ENCODE measurements at places on chromosomes 1 and 21.

DNA sequence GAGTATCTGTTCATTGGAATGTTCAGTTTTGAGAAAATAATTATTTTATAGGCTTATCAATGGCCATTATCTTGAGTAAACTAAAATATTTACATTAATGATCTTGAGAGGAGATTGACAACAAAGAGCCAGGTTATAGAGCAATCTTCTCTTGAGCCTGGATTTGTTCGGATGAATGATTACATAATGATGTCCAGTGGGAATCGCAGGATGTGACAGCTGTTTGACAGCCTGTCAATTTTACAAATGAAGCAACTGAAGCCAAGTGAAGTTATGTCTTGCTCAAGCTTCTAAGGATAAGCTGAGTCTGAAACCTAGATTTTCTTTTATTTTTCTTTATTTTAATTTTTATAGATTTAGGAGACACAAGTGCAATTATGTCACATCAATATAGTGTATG lies 52.1 kb upstream of the BACH1 start:
- DNase-seq, result no peak

GRCh38 chr1:204853436-204853835 lies 17.2 kb upstream of the NFASC start:
- no peak for DNase-seq

DNA sequence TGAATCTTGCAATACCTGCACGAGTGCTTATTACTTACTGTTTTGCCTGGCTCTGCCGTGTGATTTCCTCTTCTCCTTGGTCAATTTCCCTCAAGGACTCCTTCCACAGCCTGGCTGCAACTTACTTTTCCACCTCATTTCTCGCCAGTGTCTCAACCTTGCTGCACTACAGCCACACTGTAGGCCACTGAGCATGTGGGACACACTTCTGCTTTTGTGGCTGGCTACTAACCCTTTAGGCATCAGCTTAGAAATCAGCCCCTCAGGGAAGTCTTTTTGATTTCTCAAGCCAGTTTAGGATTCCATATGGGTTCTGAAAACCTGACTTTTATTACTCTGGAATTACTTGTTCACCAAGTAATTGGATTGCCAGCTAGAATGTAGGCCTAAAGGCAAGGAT lies 5.2 kb upstream of the DMRTB1 start:
- DNase-seq, result no peak

DNA sequence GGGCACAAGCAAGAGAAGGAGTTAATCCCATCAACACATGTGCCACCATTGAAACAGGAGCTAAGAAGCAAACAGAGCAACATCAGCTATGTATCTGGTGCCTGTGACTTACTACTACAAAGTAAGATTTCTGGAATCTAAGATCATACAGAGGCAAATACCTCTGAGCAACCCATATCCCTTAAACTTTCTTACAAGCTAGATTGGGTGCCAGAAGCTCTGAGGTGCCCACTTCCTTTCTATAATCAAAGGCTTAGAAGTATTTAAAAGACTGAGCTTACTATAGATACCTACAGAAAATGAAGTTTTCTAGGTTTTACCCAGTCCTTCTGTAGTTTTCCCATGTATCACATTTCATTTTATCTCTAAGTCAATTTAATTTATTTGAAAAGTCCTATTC lies 44.4 kb upstream of the ADAM30 start:
- DNase-seq, result no peak

- no peak for DNase-seq
These were observed 49.0 kb upstream of the CLIC4 start for GRCh38 chr1:24696041-24696755.

DNA sequence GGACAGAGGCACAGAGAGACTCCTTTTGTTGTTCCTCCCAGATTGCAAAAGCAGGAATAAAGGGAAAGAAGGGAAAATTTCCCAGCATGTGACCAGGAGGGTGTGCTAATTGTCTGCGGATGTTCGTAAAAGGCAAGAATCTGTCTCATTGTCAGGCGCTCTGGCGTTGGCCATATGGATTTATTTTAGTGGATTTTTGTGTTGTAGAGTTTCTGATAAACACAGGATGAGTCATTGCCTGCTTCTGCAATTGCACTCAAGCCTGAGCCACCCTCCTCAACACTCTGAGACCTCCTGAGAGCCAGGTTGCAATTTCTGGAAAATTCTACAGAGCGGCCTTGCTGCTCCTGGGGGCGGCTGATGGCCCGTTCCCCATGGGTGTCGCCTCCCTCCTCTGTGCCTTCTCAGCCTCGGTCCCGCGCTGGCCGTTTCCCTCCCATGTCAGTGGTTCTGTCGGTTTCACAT lies 227.7 kb downstream of the KAZN start:
- no peak for DNase-seq

DNA sequence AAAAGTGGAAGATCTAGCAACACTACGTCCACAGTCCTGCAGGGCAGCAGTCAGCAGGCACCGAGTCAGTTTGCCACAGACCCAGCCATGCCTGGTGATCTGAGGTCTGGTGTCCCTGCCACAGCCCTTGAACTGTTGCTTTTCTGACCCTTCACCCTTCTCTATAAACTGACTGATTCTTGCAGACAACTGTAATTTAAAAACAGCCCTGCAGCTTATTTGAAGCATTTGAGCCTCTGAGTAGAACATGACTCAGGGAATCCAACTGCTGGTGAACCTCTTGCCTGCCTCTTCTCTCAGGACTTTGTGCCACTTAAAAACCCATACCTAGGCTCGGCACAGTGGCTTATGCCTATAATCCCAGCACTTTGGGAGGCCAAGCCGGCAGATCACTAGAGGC lies 107.2 kb downstream of the EDEM3 start:
- DNase-seq, result no peak

DNA sequence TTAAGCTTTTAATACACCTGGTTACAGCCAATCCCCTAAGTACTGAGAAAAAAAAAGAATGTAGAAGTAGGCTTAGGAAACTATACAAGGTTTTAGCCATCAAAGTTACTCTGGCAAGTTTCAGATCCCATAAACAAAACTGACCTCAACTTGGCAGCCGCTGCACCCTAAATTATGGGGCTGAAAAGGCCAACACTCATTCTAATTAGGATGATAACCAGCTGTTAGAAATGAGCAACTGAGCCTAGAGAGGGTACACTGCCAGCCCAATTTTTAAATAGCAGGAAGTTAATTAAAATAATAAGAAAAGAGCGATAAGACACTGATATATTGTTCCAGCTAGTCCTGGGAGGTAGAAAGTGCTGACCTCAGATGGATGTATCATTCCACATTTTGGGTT lies 105.7 kb upstream of the VAV3 start:
- no peak for DNase-seq

GRCh38 chr1:116713474-116713873 lies 40.8 kb upstream of the CD2 start:
- DNase-seq, result no peak

GRCh38 chr21:21458124-21458631 lies 460.0 kb downstream of the NCAM2 start:
- no peak for DNase-seq

DNA sequence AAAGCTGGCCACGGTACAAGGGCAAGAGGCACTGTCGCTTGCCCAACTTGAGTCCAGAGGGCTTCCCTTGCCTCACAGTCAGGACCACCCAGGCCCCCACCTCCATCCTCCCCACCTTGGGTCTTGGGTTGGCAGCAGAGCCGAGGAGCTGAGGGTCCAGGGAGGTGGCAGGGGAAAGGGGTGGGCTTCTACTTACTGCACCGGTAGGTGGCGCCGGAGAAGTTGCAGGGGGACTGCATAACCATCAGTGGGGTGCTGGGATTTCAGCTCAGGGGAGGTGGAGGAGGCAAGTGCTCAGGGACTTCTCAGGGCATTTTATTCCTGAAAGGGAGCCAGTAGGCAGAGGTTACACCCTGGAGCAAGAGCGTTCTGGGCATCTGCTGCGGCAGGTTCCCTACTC lies 44.0 kb downstream of the TRIM62 start:
- DNase-seq, result no peak

DNA sequence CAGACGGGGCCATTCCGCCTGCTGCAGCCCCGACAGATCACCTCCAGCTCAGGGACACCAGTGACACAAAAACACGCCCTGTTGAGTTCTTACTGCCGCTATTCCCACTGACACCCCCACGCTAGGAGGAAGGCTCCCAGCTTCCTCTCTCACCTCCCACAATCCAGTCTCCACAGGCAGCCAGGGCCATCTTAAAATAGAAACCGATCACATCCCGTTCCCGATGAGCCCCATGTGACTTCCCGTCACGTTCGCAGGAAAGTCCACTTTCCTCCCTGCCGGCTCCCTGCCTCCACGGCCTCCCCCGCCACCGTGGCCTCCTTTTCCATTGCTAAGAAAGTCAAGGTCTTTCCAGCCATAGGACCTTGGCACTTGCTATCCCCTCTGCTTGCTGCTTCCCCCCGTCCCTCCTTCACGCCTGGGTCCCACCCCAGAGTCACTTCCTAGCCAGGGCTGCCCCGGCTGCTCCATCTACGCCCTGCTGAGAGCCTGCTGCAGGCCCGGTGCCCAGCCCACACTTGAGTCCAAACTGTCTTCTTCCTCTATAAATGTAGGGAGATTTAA lies 24.0 kb upstream of the DDOST start:
- no peak for DNase-seq

GRCh38 chr1:185670187-185670627 lies 64.0 kb upstream of the HMCN1 start:
- peak; percentile 5 for DNase-seq

GRCh38 chr21:45286671-45287437 lies 841 bp downstream of the POFUT2 start:
- DNase-seq, result no peak

DNA sequence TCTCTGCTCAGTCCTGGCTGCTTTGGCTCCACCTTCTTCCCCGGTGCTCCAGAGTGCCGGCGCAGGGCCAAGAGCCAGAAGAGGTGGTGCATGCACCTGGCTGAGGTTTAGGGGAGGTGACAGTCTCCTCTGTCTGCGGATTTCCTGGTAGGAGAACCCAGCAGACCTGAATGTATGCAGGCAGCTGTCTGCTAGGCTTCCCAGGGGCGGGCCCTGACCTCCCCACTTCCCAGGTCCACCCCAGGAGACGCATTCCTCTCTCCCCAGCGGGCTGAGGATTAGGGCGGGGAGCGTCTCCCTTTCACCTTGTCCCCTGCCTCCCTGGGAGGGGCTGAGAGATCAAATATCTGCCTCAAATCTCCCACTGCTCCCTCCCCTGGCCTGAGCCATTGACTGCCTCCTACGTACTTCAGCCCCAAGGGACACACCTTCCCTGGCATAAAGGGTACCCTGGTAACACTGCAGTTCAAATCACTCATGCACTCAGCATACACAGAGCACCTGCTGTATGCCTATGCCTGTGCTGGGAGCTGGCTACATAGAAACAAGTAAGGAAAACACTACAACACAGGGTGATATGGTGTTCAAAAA lies 27.5 kb downstream of the DMBX1 start:
- DNase-seq, result no peak

GRCh38 chr1:174451408-174451807 lies 3.6 kb downstream of the GPR52 start:
- DNase-seq, result no peak

- DNase-seq, result no peak
These were observed 152.4 kb downstream of the PRDM16 start for GRCh38 chr1:3221112-3222041.

- no peak for DNase-seq
These were observed 5.7 kb downstream of the KCNQ4 start for GRCh38 chr1:40789342-40789598.

DNA sequence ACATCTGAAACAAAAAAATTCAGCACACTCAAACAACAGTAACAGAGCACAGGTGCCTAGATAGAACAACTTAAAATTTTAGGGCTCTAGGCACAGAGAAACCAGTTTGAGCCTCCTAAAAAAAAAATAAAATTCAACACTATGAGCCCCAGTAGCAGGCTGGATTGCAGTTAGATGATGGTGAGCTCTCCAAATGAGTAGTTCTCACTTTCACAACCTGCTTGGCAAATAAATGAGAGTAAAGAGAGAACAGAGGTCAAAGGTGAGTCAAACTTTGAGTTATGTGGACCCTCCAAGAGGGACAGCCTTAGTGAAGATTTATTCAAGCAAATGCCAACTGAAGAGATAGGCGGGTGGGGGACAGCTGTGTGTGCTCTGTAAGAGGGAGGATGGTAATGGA lies 3.6 kb downstream of the BEND5 start:
- DNase-seq, result no peak

- no peak for DNase-seq
These were observed 2.4 kb downstream of the NECAP2 start for GRCh38 chr1:16442941-16443340.

DNA sequence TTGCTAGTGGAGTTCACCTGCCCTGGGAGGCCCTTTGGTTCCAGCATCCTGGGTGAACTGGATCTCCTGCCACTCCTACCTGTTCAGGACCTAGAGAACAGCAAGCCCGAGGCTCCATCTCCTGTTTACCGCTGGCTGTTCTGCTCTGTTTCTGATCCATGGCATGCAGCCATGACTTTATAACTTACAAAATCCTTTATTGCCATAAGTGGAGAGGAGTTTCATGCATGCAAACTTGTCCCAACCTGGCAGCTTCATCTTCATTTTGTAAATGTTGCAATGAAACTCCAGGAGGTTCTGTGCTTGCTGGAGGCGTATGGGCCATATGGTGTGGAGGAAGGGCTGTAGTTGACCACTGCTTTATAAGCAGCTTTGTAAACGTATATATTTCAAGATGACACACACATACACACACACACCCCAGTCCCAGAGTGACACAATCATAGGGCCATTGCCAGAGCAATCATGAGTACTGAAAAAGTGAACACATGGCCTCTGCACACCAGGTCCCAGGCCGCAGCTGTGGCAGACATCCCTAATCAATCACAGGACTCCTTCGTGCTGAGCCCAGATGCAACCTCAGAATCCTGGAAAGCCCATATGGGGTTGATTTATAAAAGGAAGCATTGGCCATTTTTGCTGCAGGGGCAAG lies 69.0 kb downstream of the UBIAD1 start:
- no peak for DNase-seq

GRCh38 chr1:214838351-214838750 lies 235.4 kb downstream of the CENPF start:
- DNase-seq, result no peak

GRCh38 chr1:41872074-41872473 lies 46.6 kb downstream of the HIVEP3 start:
- no peak for DNase-seq

DNA sequence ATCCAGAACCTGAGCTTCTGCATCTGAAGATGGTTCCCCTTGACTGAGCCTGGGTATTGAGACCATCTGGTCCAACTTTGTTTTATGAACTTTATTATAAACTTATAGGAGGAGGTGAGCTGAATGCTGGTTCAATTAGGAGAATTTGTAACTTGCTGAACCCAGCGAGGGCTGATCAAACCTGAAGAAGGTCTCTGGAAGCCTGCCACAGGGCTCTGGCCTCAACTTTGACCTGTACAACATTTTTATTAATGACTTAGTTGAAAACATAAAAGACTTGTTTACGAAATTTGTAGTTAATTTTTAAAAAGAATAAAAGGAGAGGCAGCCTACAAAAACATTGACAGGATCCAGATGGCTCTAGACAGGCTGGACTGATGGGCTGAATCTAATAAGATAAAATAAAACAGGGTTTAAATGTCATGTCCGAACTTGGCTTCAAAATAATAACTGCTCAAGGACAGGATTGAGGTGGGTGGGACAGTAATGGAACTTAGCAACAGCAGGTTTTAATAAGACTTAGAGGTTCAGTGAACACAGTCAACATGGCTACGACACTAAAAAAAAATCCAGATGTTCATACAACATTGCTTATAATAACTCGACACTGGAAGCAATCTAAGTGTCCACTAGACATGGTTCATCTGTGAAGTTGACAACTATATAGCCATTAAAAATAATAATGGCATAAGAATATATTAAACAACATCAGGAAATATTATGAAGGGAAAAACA lies 53.4 kb upstream of the GJB5 start:
- DNase-seq, result no peak
